LNCaP clone FGC (cell line): ENCODE measurements at places on chromosomes 4 and X.

- DNase-seq, result no peak
Measured at GRCh38 chr4:145815626-145816025, 123.0 kb downstream of the ZNF827 start.

DNA sequence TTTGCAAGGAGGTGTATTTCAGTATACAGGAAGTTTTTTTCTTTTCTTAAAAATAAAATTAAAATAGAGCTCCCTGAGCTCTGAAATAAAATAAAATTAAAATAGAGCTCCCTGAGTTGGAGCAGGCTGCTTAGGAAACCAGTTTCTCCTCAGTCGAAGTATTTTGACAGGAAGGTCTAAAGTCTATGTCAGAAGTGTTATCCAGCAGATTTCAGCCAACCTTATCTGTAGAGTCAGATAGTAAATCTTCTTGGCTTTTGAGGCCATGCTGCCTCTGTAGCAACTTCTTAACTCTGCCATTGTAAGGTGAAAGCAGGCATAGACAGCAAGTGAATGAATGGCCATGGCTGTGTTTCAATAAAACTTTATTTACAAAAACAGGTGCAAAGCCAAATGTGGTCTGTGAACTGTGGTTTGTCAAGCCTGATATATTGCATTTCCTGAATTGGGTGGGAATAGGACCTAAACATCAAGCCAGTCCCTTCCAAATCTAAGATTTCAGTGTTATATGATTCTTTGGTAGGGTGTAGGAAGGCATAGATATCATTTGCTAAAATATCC lies 9.5 kb upstream of the KLKB1 start:
- DNase-seq, result no peak

DNA sequence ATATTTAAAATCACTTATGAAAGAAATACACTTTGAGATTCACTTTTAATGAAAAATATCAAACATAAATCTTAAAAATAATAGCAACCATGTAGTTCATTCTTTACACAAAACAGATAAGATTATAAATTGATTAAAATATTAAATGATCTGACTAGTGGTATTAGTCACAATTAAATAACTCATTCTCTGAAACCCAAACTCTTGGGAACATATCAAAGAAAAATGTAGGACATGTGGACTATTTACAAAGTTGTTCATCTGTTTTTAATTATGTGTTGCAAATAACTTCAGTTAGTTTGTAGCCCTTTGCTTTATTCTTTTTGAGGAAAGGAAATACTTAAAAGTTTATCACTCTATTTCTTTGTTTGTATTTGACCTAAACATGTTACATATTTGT lies 9.5 kb upstream of the GUCY1A1 start:
- DNase-seq, result no peak

- DNase-seq, result no peak
Measured at GRCh38 chrX:23883737-23884354, 23.9 kb downstream of the APOO start.

GRCh38 chr4:76215077-76215476 lies 1.5 kb upstream of the SCARB2 start:
- peak; percentile 98 for DNase-seq

DNA sequence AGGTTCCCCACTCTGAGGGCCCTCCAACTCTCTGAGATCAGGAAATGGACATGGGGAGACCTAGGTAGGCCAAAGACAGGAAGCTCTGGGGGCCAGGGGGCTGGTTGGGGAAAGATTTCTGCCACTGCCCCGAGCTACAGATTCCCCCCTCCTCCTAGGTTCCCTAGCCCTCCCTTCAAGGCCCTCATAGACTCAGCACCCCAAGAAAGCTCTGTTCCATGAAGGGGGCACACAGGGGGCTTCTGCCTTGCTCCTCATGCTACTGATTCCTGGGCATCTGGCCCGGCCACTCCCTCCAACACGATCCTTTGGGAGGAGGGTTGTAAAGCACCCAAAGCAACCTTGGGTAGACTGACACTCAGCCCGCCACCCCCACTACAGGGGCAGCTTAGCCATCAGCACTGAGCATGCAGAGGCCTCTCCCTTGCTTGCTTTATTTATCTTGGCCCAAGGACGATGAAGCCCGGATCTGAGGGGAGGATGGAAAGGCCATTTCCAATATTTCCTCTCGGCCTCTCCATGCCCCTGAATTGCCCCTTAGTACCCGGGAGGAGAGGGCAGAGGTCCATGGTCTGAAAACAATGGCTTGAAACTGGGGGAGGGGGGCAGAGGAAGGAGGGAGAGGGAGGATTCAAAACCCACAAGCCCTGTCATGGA lies 146.7 kb downstream of the PJA1 start:
- no peak for DNase-seq

DNA sequence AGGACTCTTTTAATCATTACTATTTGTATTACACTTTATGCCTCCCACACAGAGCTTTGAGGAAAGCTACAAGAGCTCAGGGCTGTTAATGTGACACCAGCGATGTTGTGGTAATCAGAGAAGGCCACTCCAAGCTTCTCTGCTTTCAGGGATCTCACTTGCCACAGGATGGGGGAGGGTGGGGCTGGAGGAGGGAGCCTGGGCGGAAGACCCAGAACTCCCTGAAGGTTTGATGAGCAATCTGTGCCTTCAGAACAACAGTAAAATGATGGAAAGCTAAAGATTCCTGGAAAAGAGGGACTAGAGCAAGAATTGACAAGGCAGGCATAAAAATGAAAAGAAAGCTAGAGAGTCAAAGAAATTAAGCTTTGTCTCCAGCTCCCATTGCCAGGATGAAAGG lies 75.6 kb downstream of the MAML3 start:
- DNase-seq, result no peak

DNA sequence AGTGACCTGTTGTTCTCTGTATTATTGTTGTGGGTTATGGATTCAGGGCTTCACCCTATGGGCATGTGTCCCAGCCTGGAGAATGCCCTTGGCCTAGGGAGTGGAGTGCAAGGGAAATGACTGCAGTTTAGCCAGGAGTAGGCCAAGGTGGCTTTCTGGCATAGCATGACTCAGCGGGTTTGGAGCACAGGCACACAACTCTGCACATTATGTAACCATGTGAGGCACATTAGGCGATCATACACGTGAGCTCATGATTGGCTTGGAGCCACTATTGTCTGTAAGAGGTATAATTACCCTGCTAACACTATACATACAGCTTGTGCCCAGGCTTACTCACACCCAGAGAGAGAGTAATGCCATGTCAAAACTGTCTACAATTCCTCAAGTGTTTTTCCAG lies 35.1 kb upstream of the TACR3 start:
- DNase-seq, result peak; percentile 31

- no peak for DNase-seq
Measured at GRCh38 chr4:157075401-157075800, 549 bp upstream of the GLRB start.

GRCh38 chr4:183253451-183253850 lies 66.6 kb downstream of the CLDN22 start:
- DNase-seq, result no peak
